Testis (tissue), 5 donors: ENCODE measurements at places on chromosomes 7 and 10.
A peak's percentile ranks its signal among the peaks of the same experiment; 100 is the strongest.

GRCh38 chr7:40680657-40681056 is 545.9 kb downstream of the SUGCT start:
- DNase-seq: no peak

DNA sequence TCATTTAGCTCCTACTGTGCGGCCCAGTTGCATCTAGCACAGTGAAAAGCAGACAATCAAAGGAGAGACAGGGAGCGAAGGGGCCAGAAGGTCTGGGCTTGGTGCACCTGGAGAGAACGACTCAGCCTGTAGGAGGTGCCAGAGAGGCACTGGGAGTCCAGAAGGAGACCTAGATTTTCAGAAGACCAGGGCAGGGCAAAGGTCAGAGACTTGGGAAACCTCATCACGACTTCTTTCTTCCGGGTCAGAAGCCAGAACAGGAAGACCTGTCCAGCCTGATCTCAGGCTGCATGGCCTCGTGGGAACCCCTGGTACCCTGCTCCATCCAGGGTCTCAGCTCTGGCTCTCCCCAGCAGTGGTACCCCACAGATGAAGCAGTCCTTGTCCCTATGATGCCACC is 5.2 kb downstream of the AGAP3 start:
- DNase-seq: no peak

- no peak for DNase-seq
These were observed 61.3 kb downstream of the MICU1 start for GRCh38 chr10:72564596-72564995.

DNA sequence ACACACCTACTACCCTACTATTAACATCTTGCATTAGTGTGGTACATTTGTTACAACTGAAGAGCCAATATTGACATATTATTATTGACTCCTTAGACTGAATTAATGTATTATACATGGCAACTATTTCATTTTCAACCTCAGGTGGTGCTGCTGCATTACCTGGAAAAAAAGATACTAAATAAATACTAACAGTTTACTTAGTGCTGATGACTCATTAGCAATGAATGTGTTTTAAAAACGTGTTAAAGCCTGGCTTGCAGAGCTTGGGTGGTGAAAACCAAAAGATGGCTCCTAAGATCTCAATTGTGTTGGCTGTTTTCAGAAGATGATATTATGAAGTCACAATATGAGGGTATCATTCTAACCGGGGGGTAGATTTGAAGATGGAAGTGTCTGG is 34.8 kb downstream of the CFAP43 start:
- DNase-seq: no peak

- peak; percentile 79 for DNase-seq
These were observed 666 bp upstream of the MAP3K8 start for GRCh38 chr10:30433306-30433729.

GRCh38 chr10:113133497-113134115 is 183.6 kb downstream of the TCF7L2 start:
- DNase-seq: no peak

DNA sequence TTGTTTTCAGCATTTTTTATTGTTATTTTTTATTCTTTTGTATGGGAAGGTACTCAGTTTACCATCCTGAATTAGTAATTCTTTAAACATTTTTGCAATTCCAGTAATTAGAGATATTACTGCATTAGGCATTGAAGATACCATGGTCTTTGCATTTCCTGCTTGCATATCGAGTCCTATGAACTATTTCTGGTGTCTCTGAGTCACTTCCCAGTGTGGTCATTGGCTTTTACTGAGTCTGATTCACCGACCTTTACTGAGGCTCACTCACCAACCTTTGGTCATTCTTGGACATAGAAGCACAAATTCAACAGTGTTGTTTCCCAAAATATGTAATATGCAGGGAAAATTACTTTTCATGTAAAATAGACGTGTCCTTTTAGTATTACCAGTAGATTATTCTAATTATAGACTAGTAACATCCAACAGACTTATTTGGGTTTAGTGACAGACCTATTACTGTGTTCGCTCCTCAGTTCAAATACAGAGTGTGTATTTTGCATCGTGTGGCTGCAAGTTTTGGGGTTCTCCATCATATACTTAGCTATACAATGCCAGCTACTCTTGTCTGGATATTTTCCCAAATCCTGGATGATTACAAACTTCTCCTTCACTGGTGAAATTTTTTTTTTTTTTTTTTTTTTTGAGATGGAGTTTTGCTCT is 180.7 kb upstream of the PRSS1 start:
- no peak for DNase-seq

DNA sequence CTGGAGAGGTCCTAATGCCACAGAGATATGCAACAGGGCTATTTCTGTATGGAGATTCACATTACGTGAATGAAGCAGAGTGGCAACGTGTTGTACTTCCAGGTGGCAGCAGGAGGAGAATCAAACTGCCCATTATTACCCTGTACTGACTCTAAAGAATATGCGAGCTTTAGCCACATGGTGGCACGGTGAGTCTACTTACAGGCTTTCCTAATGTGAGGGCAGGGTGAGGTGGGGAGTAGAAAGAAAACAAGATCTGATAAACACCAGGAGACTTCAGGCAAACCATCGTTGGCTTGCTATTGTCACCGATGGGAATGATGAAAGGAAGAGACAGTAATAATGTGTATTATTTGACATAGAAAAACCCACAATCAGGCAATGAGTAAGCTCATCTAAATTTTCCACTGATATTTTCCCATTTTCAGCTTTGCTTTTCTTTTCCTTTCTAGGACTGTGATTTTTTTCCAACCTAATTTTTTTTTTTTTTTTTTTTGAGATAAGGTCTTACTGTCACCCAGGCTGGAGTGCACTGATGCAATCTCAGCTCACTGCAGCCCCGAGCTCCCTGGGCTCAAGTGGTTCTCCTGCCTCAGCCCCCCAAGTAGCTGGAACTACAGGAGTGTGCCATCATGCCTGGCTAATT is 164.3 kb downstream of the BTAF1 start:
- peak; percentile 83 for DNase-seq

GRCh38 chr7:119724041-119724792 is 548.8 kb upstream of the KCND2 start:
- no peak for DNase-seq

DNA sequence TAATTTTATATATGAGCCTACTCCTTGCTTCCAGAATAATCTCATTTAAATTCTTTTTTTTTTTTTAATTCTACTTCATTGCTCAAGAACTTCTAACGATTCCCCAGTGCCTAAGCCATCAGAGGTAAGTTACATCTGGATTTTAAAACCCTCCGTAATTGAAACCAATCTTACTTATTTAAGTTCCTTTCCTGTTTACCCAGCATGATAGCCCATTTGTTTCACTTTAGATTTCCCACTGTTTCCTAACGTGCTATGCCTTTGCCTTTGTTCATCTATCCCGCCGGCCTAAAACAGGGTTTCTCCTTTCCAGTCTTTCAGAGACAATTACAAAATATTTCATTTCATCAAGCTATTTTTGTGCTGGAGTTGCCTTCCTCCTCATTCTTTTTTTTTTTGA is 75.8 kb upstream of the ETV1 start:
- DNase-seq: no peak

DNA sequence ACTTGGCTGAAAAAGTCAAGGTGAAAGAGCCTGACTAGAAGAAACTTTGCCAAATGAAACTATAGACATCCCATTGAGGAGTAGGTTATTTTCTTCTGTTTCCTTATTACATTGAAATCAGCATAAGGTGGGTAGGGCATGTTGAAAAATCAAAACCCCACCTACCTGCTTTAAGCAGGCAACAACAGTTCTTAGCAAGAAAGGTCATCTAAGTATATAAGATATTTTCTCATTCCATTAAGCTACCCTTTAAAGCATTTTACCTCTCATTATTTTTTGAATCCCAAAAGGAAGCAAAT is 30.8 kb downstream of the ACADSB start:
- DNase-seq: no peak

DNA sequence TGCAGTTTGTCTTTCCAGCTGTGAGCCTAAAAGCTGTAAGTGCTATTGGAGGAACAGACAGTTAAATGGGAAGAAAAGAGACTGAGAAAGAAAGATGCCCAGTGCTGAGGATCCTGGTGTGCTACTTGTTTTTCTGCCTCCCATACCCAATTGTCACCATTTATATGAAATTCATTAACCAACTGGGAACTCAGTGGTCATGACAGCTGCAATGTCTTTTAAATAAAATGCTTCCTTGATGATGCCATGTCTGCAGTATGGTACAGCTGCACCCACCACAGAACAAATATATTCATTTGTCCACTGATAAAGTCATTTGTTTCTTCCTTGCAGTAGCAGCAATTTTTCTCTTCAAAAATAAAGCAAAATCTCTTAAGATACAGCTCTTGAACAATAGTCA is 15.6 kb upstream of the RTKN2 start:
- DNase-seq: no peak

DNA sequence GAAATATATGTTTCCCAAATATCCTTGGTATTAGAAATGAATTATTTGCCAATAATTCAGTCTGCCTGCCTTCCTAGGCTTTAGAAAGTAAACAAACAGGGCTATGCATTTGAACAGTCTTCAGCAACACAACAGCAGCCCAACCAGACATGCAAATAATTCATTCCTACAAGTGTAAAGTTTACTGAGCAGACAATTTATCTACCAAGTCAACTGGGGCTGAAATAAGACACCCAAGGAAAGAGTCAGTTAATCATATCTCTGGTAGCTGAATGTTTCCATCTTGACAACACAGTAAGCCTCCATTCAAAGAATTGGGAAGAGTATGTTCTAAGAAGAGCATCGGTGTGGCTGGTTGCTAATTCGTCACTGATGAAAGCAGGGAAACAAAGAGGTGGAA is 38.4 kb downstream of the AIFM2 start:
- no peak for DNase-seq

DNA sequence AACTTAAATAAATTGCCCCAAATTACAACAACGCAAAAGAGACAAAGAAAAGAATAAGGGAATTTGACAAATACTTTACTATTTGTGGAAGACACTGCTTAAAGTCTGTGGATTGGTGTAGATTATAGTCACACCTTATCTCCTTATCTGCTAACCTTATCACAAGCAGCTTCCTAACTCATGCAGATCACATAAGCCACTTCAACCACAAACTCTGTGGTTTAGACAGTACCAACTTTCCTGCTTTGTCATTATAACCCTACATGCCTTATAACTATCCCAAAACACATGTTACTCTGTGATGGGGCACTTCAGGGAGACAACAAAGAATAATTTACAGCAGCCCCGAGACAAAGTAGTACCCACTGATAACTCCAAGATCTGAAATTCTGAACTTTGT is 41.5 kb upstream of the PPP3CB start:
- no peak for DNase-seq

DNA sequence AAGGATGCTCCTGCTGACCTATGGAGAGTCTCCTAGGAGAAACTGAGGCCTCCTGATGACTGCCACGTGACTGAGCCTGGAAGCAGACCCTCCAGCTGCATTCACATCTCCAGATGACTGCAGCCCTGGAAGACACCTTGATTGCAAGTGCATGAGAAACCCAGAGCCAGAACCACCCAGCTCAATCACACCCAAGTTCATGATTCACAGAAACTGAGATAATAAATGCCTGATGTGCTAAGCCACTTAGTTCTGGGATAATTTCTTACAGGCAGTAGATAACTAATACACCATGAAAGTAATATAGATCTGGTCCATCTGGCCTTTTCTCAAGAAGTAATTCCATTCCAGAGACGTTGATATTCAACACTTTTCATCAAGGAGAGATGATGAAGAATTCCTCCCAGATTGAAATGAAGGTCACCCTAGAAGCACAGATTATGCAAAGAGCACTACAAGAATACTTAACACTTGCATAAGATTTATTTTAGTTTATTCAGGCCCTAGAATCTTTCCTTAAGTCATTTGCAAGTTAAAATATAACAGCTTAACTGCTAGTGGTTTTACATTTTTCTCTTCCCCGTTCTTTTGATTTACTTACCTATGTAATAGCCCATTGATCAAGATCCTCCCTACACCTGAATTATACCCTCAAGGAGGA is 208.2 kb upstream of the INHBA start:
- no peak for DNase-seq

GRCh38 chr7:157444011-157444842 is 107.4 kb downstream of the DNAJB6 start:
- DNase-seq: peak; percentile 13
